COR-L47 (cell line): ENCODE measurements at places on chromosomes 11 and 22.
A peak's percentile ranks its signal among the peaks of the same experiment; 100 is the strongest.

DNA sequence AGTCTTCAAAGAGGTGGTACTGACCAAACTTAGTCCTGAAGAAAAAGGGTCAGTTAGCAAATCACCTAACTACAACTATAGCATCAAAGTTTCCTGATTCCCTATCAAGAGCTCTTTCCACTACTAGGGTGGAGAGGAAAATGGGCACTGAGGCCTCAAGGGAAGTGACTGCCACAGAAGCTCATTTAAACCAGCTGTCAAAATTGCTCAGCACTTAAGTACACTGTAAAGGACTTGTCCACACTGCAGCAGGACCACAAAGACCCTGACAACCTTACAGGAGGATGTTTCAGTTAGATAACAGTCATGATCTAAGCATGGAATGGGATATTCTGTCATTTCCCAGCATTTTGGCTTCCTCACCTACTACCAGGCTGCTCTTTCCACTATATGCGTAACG, 33.0 kb downstream of the FAM168A start:
- no peak for DNase-seq

DNA sequence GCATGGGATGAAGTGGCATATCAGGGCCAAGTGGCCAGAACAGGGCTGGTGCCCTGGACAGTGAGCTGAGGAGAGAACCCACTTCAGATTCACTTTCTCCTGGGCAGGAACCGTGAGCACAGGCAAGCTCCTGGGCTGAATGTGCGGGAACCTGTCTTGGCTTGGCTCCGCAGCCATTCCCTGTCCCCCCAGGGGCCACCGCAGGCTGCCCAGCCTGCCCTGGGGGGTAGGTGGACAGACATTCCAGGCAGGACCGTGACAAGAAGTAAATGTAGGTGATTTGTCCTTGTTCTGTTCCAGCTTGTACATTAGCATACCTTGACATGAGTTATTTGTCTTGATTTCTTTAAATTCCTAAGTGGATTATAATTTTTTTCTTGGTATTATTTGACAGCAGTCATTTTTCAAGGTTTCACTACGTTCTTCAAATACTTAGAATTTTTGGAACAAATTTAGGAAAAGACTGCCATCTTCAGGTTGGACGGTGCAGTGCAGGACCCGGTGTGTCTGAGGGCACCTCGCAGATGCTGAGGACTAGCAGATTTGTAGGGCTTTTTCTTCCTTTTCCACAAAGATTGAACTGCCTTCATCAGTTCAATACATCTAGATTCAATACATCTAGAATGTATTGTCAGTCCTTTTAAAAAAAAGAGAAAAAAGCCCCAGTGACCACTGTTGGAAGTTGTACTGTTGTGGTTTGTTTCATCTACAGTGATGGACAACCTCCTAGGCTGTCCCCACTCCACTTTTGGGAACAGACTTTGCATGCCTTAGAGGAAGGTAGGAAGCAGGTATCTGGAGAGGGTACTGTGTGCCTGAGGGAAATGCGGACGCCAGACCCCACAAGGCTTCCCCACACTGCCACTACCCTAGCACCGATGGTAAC, 115.1 kb upstream of the RASSF10 start:
- DNase-seq, result peak; percentile 46

GRCh38 chr11:68564261-68564660, 103.7 kb downstream of the PPP6R3 start:
- DNase-seq, result no peak

DNA sequence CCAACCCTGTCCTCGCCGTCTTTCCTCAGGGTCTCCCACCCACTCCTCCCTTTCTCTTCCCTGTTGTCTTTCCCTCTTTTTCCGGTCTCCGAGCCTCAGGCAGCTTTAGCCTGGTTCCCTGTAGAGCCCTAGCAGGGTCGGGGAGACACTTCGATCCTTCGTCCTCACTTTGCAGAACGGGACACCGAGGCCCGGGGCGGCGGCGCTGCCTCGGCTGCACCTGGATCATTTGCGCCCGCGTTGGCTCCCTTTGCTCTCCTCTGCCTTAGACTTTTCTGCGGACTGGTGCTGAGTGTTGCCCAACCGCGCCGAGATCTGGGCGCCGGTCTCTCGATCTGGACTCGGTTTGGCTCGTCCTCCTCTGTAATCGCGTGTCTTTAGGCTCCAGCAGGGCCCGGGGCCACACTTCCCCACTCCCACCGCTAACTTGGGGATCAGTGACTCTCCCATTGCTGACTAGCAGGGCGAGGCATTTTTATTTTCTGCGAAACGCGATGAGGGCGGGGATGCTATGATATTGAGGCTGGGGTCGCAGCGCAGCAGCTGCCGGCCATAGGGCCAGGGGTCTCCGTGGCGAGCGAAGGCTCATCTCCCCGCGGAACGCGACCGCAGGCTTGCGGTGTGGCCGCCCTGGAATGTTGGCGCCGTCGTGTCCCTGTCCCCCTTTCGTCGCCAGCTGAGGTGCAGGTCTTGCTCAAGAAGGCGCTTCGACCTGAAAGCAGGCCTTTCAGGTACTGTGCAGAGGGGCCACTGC, 1.6 kb upstream of the E2F8 start:
- DNase-seq, result no peak

GRCh38 chr11:130024361-130024760, 21.7 kb upstream of the PRDM10 start:
- DNase-seq, result no peak

DNA sequence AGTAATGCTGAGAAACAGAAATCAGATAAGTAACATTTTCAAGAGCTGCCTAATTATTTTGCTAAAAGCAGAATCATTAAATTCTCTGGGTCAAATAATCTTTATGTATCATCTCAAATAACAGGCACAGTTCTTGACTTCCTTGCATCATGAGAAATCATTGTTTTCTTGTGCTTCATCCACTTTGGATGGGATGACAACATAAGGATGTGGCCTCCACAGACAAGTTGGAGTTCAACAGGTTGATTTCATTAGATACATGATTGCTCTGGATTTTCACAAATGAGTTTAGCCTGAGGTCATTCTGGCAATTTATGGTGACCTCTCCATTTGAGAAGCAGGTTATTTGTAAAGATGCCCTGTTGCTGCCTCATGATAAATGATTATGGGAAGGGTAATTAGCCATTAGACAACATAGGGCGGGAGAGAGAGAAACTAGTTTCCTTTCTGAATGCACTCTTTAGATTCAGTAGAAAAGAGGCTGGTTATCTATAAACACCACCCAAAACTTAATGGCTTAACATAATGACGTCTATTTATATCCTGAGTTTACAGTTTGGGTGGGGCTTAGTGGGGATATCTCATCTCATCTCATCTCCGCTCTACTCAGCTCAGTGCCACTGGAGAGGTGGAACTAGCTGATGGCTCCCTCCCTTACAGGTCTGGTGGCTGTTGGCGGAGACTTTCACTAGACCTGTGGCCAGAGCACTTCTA, 35.0 kb upstream of the ADORA2A start:
- DNase-seq, result peak; percentile 33

GRCh38 chr11:131195661-131196517, 174.5 kb upstream of the NTM start:
- DNase-seq, result peak; percentile 88

- no peak for DNase-seq
Observed at GRCh38 chr11:19722702-19723101, 10.1 kb downstream of the NAV2 start.

DNA sequence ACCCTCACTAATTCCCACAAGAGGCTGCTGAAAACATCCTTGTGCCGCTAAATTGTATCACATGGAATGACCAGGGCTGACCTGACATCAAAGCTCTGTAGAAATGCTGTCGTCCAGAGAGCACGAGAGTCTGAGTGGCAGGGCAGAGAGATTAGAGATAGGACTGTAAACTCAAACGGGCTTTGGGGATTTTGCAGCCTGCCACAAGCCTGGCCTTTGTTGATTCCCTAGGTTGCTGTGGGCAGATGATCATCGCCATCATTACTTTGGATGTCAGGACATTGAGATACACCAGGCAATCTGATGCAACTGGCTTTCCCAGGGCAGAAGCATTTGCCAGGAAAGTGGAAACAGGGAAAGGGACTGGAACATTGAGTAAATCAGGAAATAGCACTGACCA, 131.6 kb downstream of the ETS1 start:
- DNase-seq, result no peak

DNA sequence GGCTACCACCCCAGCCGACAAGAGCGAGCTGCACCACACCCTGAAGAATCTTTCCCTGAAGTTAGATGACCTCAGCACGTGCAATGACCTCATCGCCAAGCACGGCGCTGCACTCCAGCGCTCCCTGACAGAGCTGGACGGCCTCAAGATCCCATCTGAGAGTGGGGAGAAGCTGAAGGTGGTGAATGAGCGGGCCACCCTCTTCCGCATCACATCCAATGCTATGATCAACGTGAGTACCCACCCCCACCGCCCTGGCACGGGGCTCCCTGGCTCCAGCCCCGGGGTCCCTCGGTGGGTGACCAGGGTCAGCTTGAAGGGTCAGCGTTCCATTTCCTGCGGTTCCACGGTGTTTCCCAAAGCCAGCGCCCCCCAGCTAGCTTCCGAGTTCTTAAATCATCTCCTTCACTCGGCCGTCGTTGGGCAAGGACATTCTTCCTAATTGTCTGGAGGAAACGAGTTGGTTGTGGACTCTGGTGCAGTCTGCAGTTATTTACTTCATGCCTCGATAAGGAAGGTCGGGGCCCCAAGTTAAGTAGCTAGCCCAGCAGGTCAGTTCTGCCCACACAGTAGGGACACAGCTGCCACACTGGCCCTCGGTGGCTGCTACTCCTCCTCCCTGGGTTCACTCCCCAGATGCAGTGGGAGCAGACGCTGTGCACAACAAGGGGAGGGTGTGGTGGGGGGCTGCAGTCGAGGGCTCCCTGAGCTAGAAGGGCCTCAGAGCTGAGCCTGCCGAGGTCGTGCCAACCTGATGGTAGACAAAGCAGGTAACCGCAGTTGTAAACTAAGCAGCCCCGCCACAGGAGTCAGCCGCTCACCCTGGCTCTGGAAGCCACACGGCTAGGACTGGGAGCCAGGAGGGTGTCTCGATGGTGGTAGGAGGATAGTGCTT, 97.9 kb downstream of the MORC2 start:
- no peak for DNase-seq

DNA sequence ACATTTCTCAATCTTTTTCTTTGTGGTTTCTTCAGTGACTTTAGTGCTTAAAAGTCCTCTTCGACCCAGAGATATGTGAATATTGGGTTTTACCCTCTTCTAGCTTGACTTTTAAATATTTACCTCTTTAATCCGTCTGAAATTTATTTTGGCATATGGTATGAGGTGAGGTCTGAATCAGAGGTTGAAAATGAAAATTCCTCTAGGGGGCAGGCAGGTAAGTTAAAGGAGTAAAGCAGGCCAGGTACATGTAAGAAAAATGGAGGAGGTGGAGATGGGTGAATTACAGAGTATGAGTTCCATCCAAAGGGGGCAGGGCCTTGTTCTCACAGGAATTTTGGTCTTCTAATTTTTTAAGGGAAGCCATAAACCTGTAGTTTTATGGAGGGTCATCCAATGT, 263.8 kb upstream of the NARS2 start:
- peak; percentile 26 for DNase-seq
